Neural progenitor cell (in vitro differentiated cells): ENCODE measurements at places on chromosomes 7 and 10.
A peak's percentile ranks its signal among the peaks of the same experiment; 100 is the strongest.

GRCh38 chr7:135666156-135666555, 3.8 kb downstream of the STMP1 start:
- no peak for DNase-seq

GRCh38 chr10:80462981-80463741, 9.1 kb downstream of the TSPAN14 start:
- no peak for DNase-seq

DNA sequence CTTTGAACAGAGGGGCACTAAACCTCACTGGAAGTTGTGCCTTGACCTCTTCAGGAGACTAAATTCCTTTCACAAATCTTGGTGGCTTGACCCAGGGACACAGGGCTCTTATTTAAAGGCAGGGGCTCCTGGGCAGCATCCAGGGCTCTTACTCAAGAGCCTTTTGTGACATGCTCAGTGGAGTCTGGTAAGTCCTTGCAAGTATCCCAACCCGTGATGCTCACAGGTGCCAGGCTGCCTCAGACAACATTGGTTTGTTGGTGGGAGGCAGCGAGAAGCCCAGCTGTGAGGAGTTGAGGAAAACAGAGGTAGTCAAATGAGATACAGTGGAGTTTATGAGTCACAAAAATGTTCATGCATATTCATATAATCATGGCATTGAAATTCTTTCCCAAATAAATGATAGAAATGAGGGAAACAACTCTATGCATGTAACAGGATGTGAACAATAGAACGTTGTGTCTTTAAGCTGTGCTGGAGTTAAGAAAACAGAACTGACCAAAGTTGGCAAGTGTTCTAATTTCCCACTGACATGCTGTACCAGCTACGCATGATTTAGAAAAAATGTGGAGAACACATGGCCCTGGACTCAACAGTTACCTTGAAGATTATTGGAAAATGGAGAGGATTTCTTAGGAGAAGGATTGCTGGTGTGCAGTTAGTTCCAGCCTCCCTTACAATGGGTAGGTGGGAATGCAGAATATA, 654.5 kb upstream of the COBL start:
- no peak for DNase-seq

GRCh38 chr7:40923626-40924025, 779.3 kb downstream of the INHBA start:
- no peak for DNase-seq

DNA sequence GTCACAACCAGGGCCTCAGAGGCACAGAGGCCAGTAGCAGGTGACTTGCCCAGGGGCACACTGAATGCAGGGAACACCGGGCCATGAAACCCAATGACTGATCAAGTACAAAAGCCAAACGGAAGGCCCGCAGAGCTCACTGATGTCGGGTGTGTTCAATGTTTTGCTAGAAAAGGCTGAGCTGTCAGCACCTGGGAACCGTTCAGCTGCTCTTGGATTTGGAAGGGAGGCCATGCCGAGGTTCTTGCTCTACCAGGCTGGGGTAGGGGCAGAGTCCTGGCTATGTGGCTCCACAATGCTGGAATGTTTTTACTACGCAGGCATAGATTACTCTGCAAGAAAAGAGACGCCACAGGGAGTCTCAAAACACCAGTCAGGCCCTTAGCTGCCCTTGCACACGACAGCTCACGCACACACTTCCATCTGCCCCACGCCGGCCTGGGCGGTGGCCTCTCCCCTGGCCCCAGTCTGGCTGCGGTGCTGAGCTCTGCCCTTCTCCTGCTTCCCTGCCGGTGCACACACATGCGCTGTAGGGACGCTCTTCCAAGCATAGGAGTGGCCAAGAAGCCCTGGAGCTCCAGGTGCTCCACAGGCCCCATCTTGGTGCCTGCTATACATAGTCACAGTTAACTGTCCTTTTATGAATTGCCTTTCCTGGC, 79.9 kb downstream of the ZRANB1 start:
- no peak for DNase-seq

DNA sequence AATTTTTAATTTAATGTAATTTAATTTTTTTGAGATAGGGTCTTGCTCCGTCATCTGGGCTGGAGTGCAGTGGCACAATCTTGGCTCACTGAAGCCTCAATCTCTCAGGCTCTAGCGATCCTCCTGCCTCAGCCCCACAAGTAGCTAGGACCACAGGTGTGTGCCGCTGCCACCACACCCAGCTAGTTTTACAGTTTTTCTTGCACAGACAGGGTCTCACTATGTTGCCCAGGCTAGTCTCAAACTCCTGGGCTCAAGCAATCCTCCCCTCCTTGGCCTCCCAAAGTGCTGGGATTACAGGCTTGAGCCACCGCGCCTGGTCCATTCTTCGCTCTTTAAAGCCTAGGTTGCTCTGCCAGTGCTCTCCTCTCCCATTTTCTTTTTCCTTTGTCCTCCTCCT, 12.9 kb downstream of the CALML3 start:
- DNase-seq, result no peak

- peak; percentile 73 for DNase-seq
Measured at GRCh38 chr10:26311383-26311940, 94.9 kb downstream of the GAD2 start.

- no peak for DNase-seq
Measured at GRCh38 chr10:28054228-28054860, 55.5 kb upstream of the ODAD2 start.

GRCh38 chr10:34815185-34816084, at the start of gene PARD3:
TSS of gene PARD3 (minus strand) at chr10:34815296. CDS start at chr10:34814995, 301 bp downstream.
- DNase-seq, result peak; percentile 90

DNA sequence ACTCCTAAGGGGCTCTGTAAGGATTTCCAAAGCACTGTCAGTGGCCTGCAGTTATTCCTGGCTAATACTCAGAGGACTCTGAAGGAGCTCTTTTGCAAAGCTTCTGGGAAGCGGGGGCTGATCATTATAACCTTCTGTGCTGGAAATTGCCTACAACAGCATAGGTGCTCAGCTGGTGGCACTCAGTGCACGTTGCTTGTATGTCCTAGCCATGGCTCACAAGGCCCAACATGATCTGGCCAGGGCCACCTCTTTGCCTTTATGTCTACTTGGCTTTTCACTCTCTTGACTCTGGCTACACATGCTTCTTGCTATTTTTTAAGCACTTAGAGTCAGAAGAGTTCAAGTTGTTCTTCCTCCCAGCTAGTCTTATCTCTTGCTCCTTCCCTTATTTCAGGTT, 17.5 kb downstream of the LAMB4 start:
- no peak for DNase-seq

DNA sequence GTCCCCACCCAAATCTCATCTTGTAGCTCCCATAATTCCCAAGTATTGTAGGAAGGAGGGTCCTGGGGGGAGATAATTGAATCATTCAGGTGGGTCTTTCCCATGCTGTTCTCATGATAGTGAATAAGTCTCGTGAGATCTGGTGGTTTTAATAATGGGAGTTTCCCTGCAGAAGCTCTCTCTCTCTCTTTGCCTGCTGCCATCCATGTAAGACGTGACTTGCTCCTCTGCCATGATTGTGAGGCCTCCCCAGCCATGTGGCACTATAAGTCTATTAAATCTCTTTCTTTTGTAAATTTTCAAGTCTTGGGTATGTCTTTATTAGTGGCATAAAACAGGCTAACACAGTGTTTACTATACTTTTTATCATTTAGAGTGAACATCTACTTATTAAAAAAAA, 338.8 kb downstream of the ANKRD7 start:
- no peak for DNase-seq

DNA sequence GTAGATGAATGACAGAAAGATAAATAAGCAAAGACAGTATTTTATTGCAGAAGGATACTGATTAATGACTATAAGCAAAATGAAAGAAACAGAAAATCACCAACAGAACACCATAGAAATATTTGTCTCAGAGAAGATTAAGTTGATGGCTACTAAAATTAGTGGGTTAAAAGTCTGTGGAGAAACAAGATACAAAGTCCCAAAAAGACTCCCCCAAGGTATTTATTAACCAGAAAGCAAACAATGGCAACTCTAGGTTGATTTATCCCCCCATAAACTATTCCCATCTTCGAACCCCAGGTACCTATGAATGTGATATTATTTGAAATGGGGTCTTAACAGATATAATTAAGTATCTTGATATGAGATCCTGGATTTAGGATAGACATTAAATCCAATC, 1104.5 kb upstream of the PHF14 start:
- no peak for DNase-seq

GRCh38 chr7:30349170-30349569, 64.8 kb downstream of the ZNRF2 start:
- DNase-seq, result no peak

GRCh38 chr10:79172881-79173280, 104.1 kb downstream of the ZMIZ1 start:
- no peak for DNase-seq

GRCh38 chr7:50359995-50360925, 55.7 kb downstream of the IKZF1 start:
- peak; percentile 15 for DNase-seq

DNA sequence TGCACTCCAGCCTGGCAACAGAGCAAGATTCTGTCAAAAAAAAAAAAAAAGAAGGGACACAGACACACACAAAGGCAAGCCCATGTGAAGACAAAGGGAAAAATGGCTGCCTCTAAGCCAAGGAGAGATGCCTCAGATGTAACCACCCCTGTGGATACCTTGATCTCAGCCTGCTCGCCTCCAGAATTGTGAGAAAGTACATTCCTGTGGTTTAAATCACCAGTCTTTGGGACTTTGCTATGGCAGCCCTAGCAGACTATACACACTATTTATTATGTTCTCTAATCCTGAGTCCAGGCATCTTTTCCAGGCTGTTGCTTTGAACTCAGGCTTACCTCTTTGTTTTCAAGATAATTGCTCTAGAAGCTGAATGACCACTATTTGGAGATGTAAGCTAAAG, 494.3 kb downstream of the GALNT17 start:
- DNase-seq, result peak; percentile 45

GRCh38 chr7:137836541-137836940, 10.2 kb downstream of the DGKI start:
- DNase-seq, result no peak

DNA sequence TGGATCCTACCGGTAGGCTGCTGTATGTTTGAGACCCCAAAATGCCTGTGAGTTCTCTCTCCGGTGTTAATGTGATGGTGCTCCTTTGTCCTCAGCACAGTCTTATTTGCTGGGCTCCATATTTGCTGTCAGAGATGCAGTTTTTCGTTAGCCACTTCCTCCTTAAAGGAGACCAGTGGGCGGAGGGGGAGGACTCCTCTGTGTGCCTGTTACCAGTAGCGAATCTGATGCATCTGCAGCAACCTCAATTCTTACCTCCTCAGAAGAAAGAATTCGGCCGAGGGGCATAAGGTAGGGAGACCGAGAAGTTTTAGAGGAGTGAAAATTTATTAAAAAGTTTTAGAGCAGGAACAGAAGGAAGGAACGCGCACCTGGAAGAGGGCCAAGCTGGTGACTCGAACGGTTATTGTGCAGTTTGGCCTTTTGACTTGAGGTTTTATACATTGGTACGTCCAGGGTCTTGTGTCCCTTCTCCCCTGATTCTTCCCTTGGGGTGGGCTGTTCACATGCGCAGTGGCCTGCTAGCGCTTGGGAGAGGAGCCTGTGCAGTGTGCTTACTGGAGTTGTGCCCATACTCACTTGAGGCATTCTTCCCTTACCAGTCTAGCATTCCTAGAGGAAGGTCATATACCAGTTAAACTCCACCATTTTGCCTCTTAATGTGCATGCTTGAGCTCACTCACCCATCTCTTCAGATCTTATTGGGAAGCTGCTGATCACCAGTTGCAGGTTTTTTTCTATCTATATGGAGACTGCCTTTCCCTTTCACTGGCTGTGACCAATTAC, 49.5 kb downstream of the GNAI1 start:
- DNase-seq, result no peak

- DNase-seq, result no peak
Measured at GRCh38 chr7:51279391-51280023, 37.1 kb downstream of the COBL start.

- no peak for DNase-seq
Measured at GRCh38 chr7:125375942-125376341, 446.3 kb upstream of the POT1 start.

DNA sequence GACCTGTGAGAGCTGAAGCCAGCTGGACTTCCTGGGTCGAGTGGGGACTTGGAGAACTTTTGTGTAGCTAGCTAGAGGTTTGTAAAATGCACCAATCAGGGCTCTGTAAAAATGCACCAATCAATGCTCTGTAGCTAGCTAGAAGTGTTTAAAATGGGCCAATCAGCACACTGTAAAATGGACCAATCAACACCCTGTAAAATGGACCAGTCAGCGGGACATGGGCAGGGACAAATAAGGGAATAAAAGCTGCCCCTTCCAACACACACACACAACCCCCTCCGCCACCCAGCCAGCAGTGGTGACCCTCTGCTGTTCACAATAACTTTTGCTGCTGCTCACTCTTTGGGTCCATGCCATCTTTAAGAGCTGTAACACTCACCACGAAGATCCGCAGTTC, 7.1 kb downstream of the ZNF511 start:
- no peak for DNase-seq

DNA sequence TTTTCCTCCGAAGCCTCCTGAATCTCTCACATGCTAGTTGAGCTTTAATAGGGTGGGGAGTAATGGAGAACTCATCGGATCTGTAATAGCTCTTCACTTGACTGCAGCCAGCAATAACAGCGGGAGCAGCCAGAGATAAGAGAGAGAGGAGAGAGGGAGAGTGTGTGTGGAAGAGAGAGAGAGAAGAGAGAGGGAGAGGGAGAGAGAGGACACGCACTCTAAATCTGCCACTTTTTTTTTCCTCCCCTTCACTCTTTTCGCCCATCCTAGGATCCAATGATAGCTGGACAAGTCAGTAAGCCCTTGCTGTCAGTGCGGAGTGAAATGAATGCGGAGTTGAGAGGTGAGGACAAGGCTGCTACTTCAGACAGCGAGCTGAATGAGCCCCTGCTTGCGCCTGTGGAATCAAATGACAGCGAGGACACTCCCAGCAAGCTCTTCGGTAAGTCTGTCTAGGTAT, 107.9 kb downstream of the POU6F2 start:
- peak; percentile 77 for DNase-seq

GRCh38 chr10:130647341-130647740, 511.1 kb downstream of the GLRX3 start:
- DNase-seq, result no peak

GRCh38 chr10:91590142-91590903, 42.5 kb downstream of the PPP1R3C start:
- DNase-seq, result no peak

GRCh38 chr7:5423976-5424748, 528 bp upstream of the TNRC18 start:
- peak; percentile 98 for DNase-seq

DNA sequence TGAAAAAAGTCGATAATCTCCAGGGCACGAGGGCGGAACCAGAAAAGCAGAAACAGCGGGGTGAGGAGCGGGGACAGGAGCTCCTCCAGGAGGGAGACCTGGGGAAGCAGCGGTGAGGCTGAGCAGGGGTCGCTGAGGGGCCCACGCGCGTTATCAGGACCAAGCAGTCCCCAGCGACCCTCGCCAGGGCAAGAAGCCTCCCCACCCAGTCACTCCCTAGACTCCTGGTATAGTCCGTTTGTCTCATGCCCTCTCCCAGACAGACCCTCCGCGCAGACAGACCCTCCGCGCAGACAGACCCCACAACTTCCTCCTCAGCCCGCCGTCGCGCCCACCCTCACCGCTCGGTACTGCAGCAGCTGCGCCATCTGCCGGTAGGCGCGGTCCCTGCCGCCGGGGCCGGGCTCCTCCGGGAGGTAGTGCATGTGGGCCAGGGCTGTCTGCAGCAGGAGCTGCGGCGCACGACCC, 6.3 kb downstream of the ATG9B start:
- peak; percentile 90 for DNase-seq
